Sigmoid colon (tissue), 7 donors: ENCODE measurements at places on chromosomes 6 and 20.

GRCh38 chr20:24781418-24781980 lies 167.6 kb upstream of the CST7 start:
- no peaks in the 10 kb centered on the region for H3K27me3 ChIP-seq
- no peak overlapping the region for H3K4me3 ChIP-seq
- peak; percentile 56 for DNase-seq
- no peaks in the 10 kb centered on the region for H3K36me3 ChIP-seq
- H3K4me1 ChIP-seq = no peaks in the 10 kb centered on the region
- no peak overlapping the region for H3K27ac ChIP-seq

GRCh38 chr6:21164768-21165326 lies 428.7 kb upstream of the SOX4 start:
- no peak overlapping the region for H3K4me3 ChIP-seq
- no peak overlapping the region for H3K27ac ChIP-seq
- H3K27me3 ChIP-seq = no peaks in the 10 kb centered on the region
- DNase-seq = no peak
- no peaks in the 10 kb centered on the region for H3K36me3 ChIP-seq
- H3K4me1 ChIP-seq = no peaks in the 10 kb centered on the region

GRCh38 chr20:20360464-20360863 lies 7.4 kb upstream of the INSM1 start:
- DNase-seq = no peak
- H3K4me1 ChIP-seq = peaks cover 18% of the 10 kb centered on the region
- H3K27me3 ChIP-seq = peaks cover 18% of the 10 kb centered on the region
- no peaks in the 10 kb centered on the region for H3K36me3 ChIP-seq
- H3K4me3 ChIP-seq = no peak overlapping the region

- H3K27ac ChIP-seq = no peak overlapping the region
- no peak for DNase-seq
Measured at GRCh38 chr20:46122071-46122470, 4.0 kb downstream of the CD40 start.
